ENCODE measurements at places on chromosomes 3 and 15.

- DNase-seq = no peak
These were observed 40.7 kb downstream of the GLCE start for GRCh38 chr15:69200832-69201745.

DNA sequence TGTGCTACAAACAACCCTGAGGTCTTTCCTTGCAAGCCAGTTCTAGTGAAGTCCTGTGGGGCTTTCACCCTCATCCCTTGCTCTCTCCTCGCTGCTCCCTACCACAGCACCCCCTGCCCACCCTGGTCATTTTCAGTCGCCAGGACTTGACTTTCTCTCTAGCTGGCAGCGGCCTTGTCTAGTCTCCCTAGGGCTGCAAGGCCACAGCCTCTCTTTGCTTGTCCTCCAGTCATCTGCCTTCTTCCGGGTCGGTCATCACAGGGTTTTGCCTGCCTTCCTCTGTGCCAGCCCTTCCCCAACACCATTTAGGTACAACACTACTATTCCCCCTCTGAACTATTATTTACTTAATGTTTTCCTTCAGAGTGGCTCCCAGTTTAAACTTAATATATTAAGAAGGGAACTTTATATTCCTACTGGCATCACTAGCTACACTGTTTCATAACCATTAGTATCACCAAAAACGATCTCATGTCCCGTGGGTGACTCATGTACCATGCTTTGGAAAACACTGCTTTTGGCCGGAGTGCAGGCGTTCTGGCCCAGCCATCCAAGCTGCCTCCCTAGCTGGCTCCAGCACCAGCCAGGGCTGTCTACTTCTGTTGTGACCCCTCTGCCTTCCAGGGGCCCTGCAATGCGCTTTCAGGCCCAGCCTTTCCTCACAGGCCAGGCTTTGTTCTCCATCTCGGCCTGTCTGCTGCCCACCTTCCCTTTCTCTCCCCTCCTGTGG, 21.4 kb downstream of the FAH start:
- no peak for DNase-seq

- DNase-seq = no peak
These were observed 32.4 kb downstream of the ATP2B2 start for GRCh38 chr3:10472877-10473440.

DNA sequence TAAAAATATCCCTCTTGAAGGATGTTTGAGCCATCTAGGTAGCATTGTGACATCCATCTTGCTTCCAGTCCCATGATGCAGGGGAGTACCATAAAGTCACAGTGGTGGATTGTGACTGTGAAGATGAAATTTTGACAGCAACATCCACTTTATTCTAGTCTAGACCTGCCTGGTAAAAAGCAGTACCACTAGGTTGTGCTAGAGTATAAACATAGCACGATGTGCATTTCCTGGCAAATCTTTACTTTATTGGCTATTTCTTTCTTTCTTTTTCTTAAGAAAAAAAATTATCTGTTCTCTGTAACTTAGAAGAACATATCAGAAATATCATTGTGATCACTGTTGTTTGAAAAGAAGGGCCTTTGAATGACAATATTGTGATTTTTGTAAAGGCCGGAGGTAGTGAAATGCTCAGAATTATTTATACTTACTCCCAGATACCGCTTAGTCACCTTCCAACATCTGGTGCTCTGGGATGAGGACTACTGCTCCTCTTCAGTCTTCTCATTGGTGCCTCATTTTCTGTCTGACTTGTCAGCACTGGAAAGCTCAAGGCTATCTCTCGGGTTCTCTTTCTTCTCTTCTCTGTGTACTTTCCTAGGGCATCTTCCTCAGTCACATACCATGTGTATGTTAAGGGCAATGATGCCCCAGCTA, 35.6 kb downstream of the AGBL1 start:
- no peak for DNase-seq

GRCh38 chr3:29486096-29486495, 205.2 kb downstream of the RBMS3 start:
- DNase-seq = no peak

DNA sequence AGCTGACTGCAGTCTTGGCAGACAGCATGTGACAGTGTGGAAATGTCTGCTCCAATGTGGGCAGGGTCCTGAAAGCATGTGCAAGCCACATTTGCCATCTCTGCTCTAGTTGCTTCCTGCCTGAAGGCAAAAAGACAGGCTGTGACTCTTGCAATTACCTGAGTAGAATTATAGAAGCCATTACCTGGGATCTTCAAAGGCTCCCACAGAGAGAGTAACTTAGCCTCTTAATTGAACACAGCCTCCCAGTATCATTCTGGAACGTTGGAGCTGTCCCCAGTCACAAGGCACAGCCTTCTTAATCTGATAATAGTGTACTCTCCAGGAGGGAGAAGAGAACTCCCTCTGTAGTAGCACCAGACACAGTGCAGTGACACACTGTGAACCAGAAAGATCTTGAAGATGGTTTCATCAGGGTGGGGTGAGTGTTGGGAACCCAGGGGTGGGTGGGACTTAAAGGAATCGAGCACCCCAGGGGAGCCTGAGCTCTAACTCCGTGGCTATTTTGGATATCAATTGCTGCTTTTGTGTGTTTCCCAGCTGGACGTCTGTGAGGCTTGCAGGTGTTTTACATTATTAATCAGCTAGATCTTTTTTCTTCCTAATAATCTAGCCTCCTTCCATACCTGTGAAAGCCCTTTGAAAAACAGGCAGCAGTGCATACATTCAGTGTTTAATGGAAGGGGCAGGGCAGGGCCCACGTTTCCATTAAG, 40.6 kb upstream of the GLCE start:
- DNase-seq = peak; percentile 56

DNA sequence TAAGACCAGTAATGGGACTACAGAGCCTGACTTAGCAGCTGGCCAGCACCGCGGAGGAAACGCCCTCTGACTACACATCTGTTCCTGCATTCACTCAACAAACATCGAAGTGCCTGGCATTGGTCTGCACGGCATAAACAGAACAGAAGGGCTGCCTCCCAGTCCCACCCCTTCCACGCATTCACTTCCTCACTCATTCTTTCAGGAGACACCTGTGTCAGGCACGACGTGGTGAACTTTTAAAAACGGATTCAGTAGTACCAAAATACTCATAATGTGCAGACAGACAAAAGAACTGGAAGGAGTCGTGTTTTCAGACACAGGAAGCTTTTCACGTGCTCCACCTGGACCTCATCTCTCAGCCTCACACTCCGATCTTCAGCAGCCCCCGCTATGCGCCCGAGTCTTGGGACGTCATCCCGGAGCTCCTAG, 123.3 kb downstream of the XXYLT1 start:
- peak; percentile 19 for DNase-seq

- no peak for DNase-seq
These were observed 10.4 kb downstream of the SEMA6D start for GRCh38 chr15:47727676-47728075.

DNA sequence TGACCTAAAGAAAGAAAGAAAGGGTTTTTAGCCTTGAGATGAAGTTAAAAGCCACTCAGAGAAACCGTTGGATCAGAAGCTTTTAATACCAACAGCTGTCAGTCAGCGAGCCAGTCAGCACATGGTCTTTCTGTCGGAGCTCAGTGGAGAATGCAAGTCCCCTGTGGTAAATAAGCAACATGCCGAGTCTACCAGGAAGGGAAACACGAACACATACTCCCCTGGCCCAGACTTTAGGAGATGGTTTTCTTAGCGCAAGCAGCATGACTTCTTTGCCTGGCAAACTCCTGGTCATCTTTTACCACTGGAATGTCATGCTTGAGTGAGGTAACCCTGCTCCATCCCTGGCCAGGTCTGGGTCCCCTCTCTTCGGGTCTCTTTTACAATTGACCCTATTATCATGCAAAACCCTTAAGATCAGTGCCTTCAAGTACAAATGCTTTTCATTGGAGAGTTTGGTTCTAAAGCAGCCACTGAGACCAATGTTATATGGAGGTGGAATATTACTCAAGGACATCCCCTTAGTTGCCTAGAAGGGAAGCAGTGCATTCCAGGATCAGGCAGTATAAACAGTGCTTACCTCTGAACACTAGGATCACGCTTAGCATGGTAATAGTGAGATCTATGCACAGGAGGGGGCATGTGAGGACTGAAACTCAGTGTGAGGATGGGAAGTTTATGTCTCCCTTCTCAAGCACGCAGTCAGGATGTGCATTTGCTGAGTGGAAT, 28.2 kb downstream of the SLCO3A1 start:
- DNase-seq = no peak

DNA sequence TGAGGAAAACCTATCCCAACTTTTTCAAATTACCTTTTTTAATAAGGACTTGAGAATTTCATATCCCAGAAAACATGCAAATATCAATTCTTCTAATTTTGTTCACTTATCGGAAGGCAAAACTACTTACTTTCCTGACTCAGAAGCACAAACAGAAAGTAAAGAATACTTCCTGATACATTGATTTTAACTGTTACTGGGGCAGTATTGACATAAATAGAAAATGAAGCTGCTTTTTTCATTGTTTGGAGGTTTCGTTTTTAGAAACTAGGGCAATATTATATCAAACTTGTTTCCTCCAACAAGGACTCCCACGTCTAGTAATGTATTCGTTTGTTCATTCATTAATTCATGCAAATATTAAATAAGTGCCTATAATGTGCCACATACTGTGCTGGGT, 19.1 kb downstream of the PAQR9 start:
- no peak for DNase-seq

- DNase-seq = no peak
These were observed 70.5 kb downstream of the CHL1 start for GRCh38 chr3:267101-267500.

DNA sequence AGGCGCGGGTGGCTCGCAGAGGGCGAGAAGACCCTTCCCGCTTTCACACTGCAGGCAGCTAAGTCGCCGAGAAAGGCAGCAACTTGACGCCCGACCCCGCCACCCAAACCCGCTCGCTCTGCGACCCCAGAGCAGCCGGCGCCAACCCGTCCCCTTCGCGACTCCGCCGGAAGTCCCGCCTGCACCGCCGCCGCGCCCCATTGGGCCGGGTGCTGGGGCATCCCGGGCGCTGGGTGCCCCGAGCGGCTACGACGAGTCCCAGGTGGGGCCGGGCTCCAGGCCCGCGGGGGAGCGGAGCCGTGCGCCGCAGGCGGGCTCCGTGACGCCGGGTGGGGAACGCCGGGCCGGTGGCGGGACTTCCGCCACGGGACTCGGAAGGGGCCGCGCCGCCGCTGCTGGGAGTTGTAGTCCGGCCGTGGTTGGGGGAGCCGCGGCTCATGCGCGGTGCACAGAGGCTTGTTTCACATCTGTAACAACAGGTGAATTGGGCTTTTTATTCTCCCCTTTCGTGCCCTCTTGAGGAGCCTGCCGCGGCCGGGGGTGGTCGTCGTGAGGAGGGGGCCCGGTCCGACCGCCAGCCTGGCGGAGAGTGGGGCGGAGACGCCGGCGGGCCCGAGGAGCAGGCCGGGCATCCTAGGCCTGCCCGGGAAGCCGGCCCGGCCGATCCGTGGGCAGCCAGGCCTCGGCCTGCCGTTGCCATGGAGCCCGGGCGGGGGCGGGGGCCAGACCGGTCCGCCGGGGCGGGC, at the start of gene DHX30:
Gene DHX30 (plus strand): TSS at position 405 of the 746 bp plus-strand sequence. CDS start 7,546 bp downstream, outside the sequence.
- DNase-seq = peak; percentile 85

- DNase-seq = no peak
These were observed 9.6 kb downstream of the UBL7 start for GRCh38 chr15:74451322-74451721.

GRCh38 chr3:61820306-61820992, 259.1 kb downstream of the PTPRG start:
- no peak for DNase-seq

GRCh38 chr3:47746264-47746663, 35.4 kb downstream of the SMARCC1 start:
- DNase-seq = no peak

DNA sequence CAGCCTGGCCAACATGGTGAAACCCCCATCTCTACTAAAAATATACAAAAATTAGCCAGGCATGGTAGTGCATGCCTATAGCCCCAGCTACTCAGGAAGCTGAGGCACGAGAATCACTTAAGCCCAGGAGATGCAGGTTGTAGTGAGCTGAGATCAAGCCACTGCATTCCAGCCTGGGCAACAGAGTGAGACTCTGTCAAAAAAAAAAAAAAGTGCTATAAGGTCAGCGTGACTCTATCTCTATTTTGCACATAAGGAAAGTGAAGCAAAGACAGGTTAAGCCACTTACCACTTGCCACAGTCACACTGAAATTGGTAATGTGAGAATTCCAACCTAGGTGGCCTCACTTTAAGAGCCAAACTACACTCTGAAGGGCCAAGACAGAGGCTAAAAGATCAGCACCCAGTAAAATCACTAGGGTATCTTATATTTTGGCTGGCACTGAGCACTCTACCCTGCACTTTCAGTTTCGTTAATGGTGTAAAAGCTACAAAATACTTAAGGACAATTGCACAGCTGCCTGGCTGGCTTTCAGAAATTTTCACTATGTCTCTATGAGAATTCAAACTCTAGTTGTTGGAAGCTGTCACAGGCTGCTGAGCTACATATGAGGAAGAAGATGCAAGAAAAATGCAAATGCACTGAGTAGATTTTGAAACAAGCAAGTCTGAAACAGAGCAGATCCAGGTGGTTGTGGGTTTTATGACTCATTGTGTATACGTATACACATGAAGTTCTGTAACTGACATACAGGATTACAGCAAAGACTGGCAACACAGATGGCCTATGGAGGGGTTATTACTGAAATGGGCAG, 32.7 kb downstream of the TRANK1 start:
- peak; percentile 87 for DNase-seq

DNA sequence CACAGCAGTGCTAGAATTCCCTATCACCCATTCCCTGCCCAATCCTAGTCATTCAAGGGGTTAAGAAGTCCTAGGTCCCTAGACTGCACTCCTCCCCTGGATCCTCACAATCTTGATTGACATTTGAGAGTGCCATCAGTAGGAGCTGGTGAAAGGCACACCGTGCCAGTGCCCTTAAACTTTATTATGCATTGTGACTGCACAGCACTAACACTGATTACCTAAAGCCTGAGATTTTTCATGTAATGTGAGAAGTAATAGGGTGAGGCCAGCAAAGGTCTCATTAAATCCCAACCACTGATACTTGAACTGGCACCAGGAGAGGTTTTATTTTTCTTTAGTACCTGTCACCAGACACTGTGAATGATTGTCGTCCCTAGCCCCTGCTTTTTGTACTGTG, 16.3 kb downstream of the GXYLT2 start:
- no peak for DNase-seq

DNA sequence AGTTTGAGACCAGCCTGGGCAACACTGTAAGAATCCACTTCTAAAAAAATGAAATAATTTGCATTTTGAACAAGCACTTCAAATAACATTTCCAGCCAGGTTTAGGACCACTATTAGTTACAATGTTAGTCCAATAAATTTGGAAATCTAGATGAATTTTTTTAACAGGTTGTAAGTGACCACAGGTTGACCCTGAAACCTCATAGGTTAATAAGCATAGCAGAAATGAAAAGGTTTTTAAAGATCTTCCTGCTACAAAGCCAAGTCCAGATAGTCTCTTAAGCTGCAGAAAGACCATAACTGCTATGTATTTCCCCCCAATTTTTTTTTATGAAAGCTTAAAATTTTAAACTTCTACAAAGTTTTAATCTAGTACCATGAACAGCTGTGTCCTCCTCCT, 1.5 kb upstream of the NIT2 start:
- DNase-seq = no peak

DNA sequence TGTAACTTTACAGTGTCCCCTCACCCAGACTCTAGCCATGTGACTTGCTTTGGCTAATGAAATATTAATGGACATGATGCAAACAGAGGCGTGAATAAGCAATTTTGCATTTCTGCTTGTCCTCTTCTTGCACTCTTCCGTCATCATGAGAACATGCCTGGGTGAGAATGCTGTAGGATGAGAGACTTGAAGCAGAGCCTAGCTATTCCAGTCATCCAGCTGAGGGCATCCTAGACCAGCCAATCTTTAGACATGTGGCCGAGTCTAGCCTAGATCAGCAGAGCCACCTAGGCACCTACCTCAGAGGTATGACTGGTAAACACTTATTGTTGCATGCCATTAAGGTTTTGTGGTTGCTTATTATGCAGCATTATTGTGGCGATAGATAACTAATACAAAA, 450.5 kb upstream of the AZI2 start:
- no peak for DNase-seq

All from OCI-M1 (cell line).